ENCODE measurements at places on chromosomes 4 and X.

DNA sequence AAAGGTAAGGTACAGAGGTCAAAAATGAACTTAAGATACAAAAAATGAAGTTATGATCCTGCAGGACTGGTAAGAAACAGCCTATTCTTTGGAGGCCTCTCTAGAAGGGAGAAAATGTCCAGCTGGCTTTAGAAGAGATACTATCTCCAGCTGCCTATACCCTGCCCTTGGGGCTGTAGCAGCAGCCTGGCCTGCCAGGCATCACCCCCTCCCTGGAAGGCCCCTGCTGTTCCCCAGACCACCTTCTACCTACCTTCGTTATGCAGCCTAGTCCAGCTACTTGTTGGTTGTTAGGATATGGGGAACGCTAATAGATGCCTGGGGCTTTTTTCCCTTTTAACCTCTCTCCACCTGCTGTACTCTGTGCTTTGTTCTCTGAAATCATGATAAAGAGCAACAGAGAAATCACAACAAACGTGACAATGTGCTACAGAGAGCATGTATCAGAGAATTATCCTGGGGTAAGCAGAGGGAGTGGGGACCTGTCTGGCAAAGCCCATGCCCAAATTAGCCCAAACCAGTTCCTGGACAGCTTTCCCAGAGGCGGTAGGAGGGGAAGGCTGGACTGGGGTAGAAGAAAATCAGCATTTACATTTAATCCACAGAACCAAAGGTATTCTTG lies 34.5 kb downstream of the FRMD7 start:
- no peak for DNase-seq

DNA sequence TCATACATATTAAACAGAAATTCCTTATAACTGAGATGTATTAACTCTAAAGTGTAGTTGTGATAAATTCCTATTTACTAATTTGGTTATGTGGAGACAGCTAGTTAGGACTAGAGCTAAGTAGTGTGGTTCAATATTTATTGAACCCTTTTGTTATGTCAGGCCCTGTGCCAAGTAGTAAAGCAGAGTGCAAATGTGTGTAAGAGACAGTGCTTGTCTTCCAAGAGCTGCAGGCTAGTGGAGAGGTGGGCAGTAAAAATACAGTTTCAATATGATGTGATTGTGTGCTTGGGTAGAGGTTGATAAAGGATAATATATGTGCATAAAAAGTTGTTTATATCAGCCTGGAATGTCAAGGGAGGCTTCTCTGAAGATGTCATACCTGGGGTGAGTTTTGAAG lies 80.0 kb downstream of the TBC1D19 start:
- no peak for DNase-seq

- no peak for DNase-seq
Measured at GRCh38 chr4:53490965-53491622, 100.2 kb downstream of the LNX1 start.

DNA sequence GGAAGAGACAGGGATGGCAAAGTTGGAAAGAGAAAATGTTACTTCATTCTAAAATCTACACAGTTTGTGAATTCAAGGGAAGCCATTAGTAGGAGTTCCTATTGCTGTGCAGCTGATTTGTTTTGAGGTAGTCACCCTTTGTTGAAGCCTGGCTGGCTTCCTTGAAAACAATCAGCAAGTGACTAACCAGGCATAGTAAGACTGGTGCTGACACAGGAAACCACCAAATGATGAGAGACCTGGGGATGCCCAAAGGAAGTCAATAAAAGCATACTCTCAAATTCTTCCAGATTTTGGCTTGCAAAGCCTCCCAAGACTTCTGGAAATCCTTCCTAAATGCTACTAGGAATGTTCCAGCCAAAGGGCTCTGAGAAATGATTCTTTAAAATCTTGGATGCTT lies 23.9 kb upstream of the PRDM8 start:
- DNase-seq: no peak

DNA sequence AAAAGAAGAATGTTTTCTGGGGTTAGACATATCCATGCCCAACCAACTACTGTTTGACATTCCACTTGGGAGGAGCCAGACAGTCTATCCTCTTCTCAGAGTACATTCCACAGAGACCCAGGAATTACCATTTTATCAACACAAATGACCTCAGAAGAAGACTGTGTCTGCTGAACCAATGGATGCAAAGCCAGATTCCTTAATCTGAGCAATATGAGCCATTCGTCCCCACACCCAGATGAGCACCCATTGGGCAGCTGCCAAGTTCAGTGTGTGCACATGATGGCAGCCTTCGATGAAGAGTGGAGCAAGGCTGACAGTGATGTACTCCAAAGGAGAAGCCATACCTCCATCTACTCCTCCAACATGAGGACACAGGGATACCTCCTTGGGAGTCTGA lies 111.3 kb downstream of the ZNF674 start:
- no peak for DNase-seq

GRCh38 chrX:32591589-32591988 lies 619.8 kb downstream of the DMD start:
- no peak for DNase-seq

DNA sequence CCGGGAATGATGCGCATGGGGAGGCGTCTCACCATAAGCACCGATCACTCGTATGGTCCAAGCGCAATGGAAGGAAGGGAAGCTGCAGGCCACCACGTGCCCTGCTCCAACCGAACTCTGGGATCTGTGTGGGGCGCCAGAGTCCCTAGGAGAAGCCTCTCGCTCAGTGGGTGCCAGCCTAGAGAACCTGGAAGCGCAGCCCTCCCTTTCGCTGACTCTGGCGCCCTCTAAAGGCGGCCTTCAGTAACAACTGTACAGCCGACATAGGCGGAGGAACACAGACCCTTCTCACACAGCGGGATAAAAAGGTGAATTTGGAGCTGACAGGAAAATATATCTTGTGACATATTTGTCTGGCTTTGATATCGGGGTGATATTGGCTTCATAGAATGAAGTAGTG lies 76.0 kb downstream of the INTS6L start:
- DNase-seq: peak; percentile 53

DNA sequence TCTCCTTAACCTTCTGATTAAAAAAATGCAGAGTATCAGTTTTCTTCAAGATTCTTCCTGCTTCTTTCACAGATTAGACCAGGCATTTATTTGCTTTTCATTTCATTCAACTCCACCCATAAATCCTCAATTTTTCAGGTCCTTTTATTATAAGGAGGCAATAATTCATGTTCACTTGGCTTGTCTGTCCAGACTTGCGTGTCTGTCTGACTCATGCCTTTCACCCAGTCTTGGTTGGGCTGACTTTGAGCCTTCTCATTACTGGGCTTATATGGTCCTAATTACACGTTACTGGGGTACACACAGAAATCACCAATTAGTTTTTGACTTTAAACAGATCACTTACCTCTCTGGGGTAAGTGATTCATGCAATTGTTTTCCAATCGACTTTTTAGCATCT lies 48.8 kb upstream of the GALNT7 start:
- no peak for DNase-seq

GRCh38 chr4:168857546-168858314 lies 152.3 kb downstream of the CBR4 start:
- no peak for DNase-seq

- no peak for DNase-seq
Measured at GRCh38 chr4:7424553-7425111, 10.1 kb downstream of the PSAPL1 start.

DNA sequence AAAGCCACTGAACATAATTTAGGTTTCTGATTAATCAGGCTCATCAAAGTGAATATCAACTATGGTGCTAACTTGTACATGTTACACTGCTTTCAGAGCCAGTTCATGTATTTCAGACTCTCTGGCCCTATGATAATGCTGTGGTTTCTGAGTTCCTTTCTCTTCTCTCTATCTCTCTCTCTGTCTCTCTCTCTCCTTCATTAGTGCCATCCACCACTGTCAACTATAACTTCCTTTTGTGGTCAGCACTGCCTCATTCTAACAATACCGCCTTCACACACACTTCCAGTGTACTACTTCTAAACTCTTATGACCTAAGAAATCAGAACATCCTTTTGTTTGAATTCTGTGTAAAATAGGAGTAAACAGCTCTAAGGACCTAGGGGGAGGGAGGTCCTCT lies 907.1 kb downstream of the RPA4 start:
- DNase-seq: no peak

Data from stimulated activated CD4-positive, alpha-beta T cell treated with anti-CD3 and anti-CD28 coated beads, Interleukin-2, amount 100 ng/mL, for 48 hours (primary cell).